ENCODE measurements at places on chromosomes 12 and 14. TPM values are rescaled to one million over a fixed set of nuclear protein-coding genes. Genes with fewer than 3 reads are reported as not detected.
A peak's percentile ranks its signal among the peaks of the same experiment; 100 is the strongest.

- H3K36me3 ChIP-seq: peaks cover 75% of the 10 kb centered on the region
- no peak for ATAC-seq
- H3K27ac ChIP-seq: no peak overlapping the region
These were observed 26.2 kb downstream of the GALC start for GRCh38 chr14:87966816-87967215.

GRCh38 chr12:16349131-16349460 is 1.7 kb downstream of the MGST1 start:
- no peak overlapping the region for H3K4me3 ChIP-seq
- ATAC-seq: no peak
- no peaks in the 10 kb centered on the region for H3K27me3 ChIP-seq
- H3K27ac ChIP-seq: no peak overlapping the region
- no peaks in the 10 kb centered on the region for H3K36me3 ChIP-seq

GRCh38 chr12:103530307-103531066 is 34.7 kb upstream of the C12orf42 start:
- no peaks in the 10 kb centered on the region for H3K36me3 ChIP-seq
- H3K27me3 ChIP-seq: peaks cover 20% of the 10 kb centered on the region
- no peak overlapping the region for H3K4me3 ChIP-seq
- peak overlapping the region; percentile 25 for H3K27ac ChIP-seq
- ATAC-seq: peak; percentile 81

DNA sequence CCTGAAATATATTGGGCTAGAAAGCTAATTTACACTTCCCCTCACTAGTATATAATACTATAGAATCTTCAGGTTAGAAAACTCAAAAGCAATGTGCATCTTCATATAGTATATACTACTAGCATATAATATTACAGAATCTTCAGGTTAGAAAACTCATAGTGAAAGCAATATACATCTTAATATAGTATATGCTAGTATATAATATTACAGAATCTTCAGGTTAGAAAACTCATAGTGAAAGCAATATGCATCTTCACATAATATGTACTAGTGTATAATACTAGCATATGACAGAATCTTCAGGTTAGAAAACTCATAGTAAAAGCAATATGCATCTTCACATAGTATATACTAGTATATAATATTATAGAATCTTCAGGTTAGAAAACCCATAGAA is 329.6 kb downstream of the ZFP36L1 start:
- H3K27ac ChIP-seq: no peak overlapping the region
- H3K36me3 ChIP-seq: no peaks in the 10 kb centered on the region
- no peaks in the 10 kb centered on the region for H3K27me3 ChIP-seq
- ATAC-seq: peak; percentile 3
- H3K4me1 ChIP-seq: peaks cover 4% of the 10 kb centered on the region

GRCh38 chr14:104924421-104925213 is at the start of gene PLD4:
Gene PLD4 (plus strand): TSS chr14:104924879. CDS start chr14:104927141, 2,262 bp downstream.
- H3K4me1 ChIP-seq: peaks cover under 1% of the 10 kb centered on the region
- H3K27me3 ChIP-seq: peaks cover 6% of the 10 kb centered on the region

DNA sequence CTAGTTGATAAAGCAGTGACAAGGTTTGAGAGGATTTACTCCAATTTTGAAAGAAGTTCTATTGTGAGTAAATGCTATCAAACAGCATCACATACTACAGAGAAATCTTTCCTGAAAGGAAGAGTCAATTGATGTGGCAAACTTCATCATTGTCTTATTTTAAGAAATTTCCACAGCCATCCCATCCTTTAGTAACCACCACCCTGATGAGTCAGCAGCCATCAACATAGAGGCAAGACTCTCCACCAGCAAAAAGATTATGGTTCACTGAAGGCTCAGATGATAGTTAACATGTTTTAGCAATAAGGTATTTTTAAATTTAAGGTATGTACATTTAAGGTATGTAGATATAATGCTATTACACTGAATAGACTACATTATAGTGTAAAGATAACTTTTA is 122.1 kb upstream of the ARHGAP5 start:
- H3K36me3 ChIP-seq: no peaks in the 10 kb centered on the region
- no peak for ATAC-seq
- H3K27me3 ChIP-seq: no peaks in the 10 kb centered on the region
- H3K4me1 ChIP-seq: peaks cover 2% of the 10 kb centered on the region

GRCh38 chr12:70966996-70967790 is 46.7 kb upstream of the PTPRR start:
- no peak for ATAC-seq
- no peaks in the 10 kb centered on the region for H3K36me3 ChIP-seq
- no peaks in the 10 kb centered on the region for H3K27me3 ChIP-seq
- no peak overlapping the region for H3K4me3 ChIP-seq
- H3K27ac ChIP-seq: no peak overlapping the region

- H3K27ac ChIP-seq: peak overlapping the region; percentile 99
- H3K36me3 ChIP-seq: peaks cover 98% of the 10 kb centered on the region
- H3K4me1 ChIP-seq: peaks cover 48% of the 10 kb centered on the region
These were observed 4.7 kb downstream of the RPS29 start for GRCh38 chr14:49581209-49582112.

- no peaks in the 10 kb centered on the region for H3K27me3 ChIP-seq
- ATAC-seq: no peak
- no peak overlapping the region for H3K4me3 ChIP-seq
- no peak overlapping the region for H3K27ac ChIP-seq
These were observed 6.3 kb downstream of the CS start for GRCh38 chr12:56293795-56294194.

DNA sequence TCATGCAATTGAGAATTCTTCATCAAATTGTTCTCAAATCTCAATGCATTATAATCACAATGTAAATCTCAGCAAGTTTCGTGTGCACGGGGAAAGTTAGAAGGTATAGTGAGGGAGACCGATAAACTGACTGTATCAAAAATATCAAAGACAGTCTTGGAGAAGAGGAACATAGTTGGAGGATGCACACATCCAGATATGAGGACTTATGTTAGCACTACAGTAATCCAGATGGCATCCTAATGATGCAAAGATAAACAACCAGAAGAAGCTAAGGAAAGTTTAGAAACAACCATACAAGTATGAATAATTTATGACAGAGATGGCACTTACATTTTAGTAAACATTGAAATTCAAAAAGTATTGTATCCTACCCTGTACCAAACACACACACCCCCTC is 760.1 kb downstream of the RPS29 start:
- H3K4me3 ChIP-seq: no peak overlapping the region
- H3K36me3 ChIP-seq: no peaks in the 10 kb centered on the region
- no peak overlapping the region for H3K27ac ChIP-seq
- ATAC-seq: no peak
- H3K27me3 ChIP-seq: no peaks in the 10 kb centered on the region

GRCh38 chr12:13387101-13387500 is 190.6 kb downstream of the EMP1 start:
- H3K36me3 ChIP-seq: no peaks in the 10 kb centered on the region
- no peak overlapping the region for H3K4me3 ChIP-seq
- no peaks in the 10 kb centered on the region for H3K4me1 ChIP-seq
- no peak overlapping the region for H3K27ac ChIP-seq
- peaks cover 17% of the 10 kb centered on the region for H3K27me3 ChIP-seq

DNA sequence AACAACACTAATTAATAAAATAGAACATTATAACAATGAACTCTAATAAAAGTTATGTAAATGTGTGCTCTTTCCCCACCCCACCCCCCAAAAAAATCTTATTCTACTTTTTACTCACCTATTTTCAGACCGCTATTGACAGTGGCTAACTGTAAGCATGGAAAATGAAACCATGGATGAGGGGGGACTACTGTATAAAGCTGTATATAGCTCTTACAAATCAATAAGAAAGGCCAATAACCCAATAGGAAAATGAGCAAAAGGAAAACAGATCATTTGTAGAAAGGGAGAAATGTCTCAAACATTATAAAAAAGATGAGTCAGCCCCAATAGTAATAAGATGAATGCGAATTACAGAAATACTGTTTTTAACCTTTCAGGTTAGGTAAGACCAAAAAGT is 27.4 kb downstream of the YEATS4 start:
- peaks cover 84% of the 10 kb centered on the region for H3K36me3 ChIP-seq
- H3K27ac ChIP-seq: peak overlapping the region; percentile 51
- H3K4me1 ChIP-seq: peaks cover 23% of the 10 kb centered on the region
- no peak overlapping the region for H3K4me3 ChIP-seq
- ATAC-seq: peak; percentile 66

DNA sequence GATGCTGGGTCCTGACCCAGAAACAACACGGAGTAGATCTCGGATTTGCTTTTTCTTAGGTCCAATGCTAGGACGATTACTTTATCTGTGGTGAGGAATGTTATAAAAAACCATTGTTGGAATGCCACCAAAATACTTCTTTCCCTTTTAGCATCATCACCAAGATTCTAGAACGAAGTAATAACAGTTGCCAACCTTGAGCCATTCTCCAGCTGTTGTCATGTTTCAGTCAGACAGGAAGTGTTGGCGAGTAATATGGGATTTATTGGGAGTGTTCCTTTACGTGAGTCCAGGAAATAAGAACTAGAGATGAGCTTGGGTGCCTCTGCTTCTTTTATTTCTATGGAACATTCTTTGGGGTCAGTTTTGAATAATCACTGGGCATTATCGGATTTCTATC is 892.9 kb downstream of the DIO2 start:
- H3K4me3 ChIP-seq: no peak overlapping the region
- H3K36me3 ChIP-seq: no peaks in the 10 kb centered on the region
- H3K4me1 ChIP-seq: no peaks in the 10 kb centered on the region
- ATAC-seq: no peak
- H3K27me3 ChIP-seq: no peaks in the 10 kb centered on the region

- H3K4me3 ChIP-seq: no peak overlapping the region
- ATAC-seq: no peak
- peak overlapping the region; percentile 70 for H3K27ac ChIP-seq
- peaks cover 9% of the 10 kb centered on the region for H3K4me1 ChIP-seq
- H3K36me3 ChIP-seq: peaks cover 50% of the 10 kb centered on the region
- no peaks in the 10 kb centered on the region for H3K27me3 ChIP-seq
These were observed 14.4 kb downstream of the SPRYD3 start for GRCh38 chr12:53064613-53065436.

Gene KRT2
- total RNA-seq: not detected

DNA sequence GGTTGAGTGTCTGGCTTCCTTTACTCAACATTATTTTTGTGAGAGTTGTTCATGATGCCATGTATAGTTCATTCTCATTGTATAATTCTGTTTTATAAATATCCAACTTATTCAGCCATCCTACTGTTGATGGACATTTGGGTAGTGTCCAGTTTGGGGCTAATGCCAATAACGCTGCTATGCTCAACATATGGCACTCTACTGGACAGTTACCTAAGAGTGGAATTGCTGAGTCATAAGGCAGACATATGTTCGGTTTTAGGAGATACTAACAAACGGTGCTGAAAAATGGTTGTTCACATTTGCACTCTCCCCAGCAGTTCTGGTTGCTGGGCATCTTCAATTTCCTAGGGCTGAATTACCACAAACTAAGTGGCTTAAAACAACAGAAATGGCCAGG is 28.7 kb upstream of the P2RX4 start:
- no peak for ATAC-seq
- H3K4me3 ChIP-seq: no peak overlapping the region
- no peaks in the 10 kb centered on the region for H3K27me3 ChIP-seq
- no peak overlapping the region for H3K27ac ChIP-seq

GRCh38 chr12:94595152-94595551 is 55.2 kb downstream of the TMCC3 start:
- no peak for ATAC-seq
- H3K4me1 ChIP-seq: no peaks in the 10 kb centered on the region
- H3K27me3 ChIP-seq: peaks cover 12% of the 10 kb centered on the region

Gene KRT73
- not detected for total RNA-seq

DNA sequence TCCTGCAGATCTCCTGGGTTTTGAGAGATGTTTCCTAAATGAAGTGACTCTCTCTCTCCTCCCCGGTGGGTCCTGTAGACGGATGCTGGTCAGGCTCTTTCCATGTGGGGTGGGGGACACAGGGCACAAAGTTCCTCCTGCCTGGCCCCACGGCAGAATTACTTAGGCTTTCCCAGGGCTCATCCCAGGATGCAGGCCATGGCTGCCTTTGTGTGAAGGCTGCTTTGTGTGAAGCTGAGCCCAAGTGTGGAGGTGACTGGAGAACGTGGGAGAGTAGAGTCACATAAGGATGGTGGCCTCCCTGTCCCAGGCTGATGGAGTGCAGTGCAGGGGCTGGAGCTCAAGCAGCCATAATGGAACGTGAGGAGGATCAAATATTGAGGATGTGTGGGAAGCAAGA is 200.2 kb downstream of the ADGRD1 start:
- no peak for ATAC-seq
- H3K36me3 ChIP-seq: no peaks in the 10 kb centered on the region
- peaks cover 26% of the 10 kb centered on the region for H3K27me3 ChIP-seq

GRCh38 chr14:91113829-91114078 is at the start of gene DGLUCY:
Gene DGLUCY (plus strand): TSS chr14:91114073. CDS start chr14:91160295, 46,222 bp downstream.
- ATAC-seq: no peak
- peak within 1 kb of the TSS; percentile 95 for H3K27ac ChIP-seq
- H3K27me3 ChIP-seq: no peaks in the 10 kb centered on the region
- peaks cover 42% of the 10 kb centered on the region for H3K4me1 ChIP-seq
- H3K36me3 ChIP-seq: peaks cover 45% of the 10 kb centered on the region

- H3K4me3 ChIP-seq: no peak overlapping the region
- no peaks in the 10 kb centered on the region for H3K36me3 ChIP-seq
- no peak overlapping the region for H3K27ac ChIP-seq
- H3K4me1 ChIP-seq: no peaks in the 10 kb centered on the region
- H3K27me3 ChIP-seq: peaks cover 4% of the 10 kb centered on the region
- no peak for ATAC-seq
These were observed 175.2 kb downstream of the PAWR start for GRCh38 chr12:79515530-79515935.

- H3K4me1 ChIP-seq: no peaks in the 10 kb centered on the region
- no peak overlapping the region for H3K4me3 ChIP-seq
- no peaks in the 10 kb centered on the region for H3K27me3 ChIP-seq
- no peak for ATAC-seq
- H3K27ac ChIP-seq: no peak overlapping the region
These were observed 746.1 kb downstream of the C12orf50 start for GRCh38 chr12:87283111-87283510.

DNA sequence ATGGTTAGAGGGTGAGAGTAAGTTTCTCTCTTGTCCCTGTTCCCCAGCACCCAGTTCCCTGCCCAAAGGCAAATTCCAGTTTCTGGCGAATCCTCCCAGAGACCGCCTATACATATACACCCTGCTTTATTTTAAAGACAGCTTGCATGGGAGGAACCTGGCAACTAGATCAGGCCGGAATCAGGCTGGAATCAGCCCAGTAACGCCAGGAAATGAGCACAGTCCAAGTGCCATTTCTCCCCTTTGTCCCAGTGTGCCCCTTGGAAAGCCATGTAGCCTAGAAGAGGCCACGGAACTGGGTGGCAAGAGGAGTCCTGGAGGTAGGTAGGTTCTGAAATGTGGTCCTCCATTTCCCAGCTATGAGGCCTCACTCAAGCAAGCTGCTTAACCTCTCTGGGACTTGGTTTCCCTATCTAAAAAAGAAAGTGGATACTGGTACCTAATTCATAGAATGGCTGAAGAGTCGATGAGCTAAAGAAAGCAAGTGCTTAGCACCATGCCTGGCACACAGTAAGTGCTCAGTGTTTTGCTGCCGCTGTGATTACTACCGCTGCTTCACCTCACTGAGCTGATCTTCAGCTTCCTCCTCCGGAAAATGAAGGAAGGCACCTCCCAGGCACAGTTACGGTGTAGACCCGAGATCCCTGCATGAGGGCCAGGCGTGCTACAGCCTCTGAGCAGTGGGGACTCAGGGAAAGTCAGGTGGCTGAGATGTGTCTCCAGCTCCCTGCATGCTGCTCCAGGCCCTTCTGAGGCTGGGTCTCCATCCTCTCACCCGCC is 36.4 kb downstream of the PITPNM2 start:
- no peak overlapping the region for H3K27ac ChIP-seq
- H3K4me3 ChIP-seq: no peak overlapping the region
- no peaks in the 10 kb centered on the region for H3K27me3 ChIP-seq
- H3K36me3 ChIP-seq: no peaks in the 10 kb centered on the region
- no peak for ATAC-seq

GRCh38 chr14:23573384-23574015 is 5.1 kb downstream of the JPH4 start:
- H3K27ac ChIP-seq: no peak overlapping the region
- H3K4me1 ChIP-seq: peaks cover 20% of the 10 kb centered on the region
- no peak for ATAC-seq
- peaks cover 6% of the 10 kb centered on the region for H3K36me3 ChIP-seq
